ENCODE measurements at places on chromosomes 3 and 15.

- no peak for DNase-seq
Observed at GRCh38 chr3:160473221-160473620, 23.6 kb upstream of the TRIM59 start.

- DNase-seq, result no peak
Observed at GRCh38 chr3:106299300-106300098, 430.7 kb upstream of the CBLB start.

DNA sequence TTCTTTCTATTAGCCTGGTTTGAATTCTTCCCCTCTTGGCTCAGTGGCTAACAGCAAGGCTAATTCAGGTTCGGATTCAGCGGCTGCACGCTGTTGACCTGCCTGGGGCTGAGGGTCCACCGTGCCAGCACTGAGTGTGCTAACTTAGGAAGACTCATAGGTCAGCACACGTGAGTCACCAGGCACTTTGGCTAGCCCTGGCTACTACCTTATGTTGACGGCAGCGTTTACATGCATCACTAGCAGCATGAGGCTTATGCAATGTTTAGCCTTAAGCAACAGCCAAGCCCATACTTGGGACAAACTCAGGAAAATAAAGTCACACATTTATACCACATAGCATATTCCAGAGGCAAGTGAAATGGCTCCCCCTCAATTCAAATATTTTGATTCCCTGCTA lies 137.7 kb downstream of the RAB11A start:
- DNase-seq, result no peak

GRCh38 chr3:194112120-194113106 lies 23.5 kb upstream of the HES1 start:
- DNase-seq, result no peak

DNA sequence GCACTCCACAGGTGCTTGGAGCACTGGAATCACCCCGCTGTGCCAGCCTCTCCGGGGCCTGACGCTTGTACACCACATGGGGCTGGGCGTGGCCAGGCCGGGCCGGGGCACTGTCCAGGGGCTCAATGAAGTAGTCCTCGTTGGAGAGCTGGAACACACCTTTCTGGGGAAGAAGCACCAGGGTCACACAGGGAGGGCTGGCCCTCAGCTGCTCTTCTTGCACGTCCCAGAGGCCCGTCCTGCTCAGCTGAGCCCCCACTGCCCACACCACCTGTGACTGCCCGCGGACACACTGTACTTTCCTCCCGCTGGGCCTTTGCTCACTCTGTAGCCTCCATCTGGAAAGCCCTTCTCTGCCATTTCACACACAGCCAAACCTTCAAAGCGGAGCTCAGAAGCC lies 13.3 kb downstream of the ADAMTS7 start:
- DNase-seq, result no peak

- DNase-seq, result no peak
Observed at GRCh38 chr3:100810671-100811070, 101.4 kb downstream of the TFG start.

GRCh38 chr3:106047221-106047620 lies 178.4 kb upstream of the CBLB start:
- DNase-seq, result no peak

DNA sequence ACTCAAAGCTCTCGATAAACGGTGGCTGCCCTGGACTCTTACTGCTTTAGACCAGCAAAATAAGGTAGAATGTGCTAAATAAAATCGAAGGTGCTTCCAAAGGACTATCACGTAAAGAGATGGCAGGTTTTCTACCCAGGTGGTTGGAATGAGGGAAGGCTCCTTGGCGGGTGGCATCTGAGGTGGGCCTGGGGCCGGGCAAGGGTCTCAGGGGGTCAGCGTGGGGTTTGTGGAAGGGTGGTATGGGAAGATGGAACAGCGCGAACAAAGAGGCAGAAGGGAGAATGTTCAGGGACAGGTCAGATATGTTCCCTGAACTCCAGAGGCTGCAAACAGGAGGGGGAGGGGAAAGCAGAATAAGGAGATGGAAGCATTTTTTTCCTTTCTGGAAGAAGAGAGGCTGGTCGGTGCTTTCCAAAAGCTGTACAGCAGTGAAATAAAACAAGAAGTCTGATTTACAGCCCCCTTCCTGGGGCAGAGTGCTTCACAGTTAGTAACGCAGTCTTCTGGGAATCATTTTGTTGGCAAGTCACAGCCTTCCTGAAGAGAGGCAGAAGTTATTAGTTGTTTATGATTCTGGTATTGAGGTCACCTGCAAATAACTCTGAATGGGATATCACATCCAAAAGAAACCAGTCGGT lies 58.3 kb upstream of the ATG7 start:
- no peak for DNase-seq

DNA sequence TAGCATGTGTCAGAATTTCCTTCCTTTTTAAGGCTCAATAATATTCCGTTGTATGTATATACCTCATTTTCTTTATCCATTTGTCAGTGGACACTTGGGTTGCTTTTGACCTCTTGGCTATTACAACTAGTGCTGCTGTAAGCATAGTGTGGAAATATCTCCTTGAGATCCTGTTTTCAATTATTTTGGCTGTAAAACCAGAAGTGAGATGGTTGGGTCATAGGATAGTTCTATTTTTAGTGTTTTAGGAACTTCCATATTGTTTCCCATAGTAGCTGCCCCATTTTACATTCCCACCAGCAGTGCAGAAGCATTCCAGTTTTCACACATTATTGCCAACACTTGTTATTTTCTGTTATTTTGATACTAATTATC lies 70.4 kb upstream of the C15orf39 start:
- DNase-seq, result no peak

DNA sequence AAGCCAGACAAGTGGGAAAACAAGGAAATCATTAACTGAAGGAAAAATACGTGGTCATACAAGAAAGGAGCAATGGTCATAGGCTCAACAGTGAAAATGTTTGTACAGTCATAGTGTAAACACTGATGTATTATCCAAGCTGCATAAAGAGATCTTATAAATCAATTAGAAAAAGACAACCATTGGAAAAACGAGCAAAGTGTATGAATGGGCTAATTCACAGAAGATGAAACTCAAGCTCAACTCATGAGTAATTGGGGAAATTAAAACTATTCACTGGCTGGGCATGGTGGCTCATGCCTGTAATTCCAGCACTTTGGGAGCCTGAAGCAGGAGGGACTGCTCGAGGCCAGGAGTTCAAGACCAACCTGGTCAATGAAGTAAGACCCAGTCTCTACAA lies 6.4 kb upstream of the IGF2BP2 start:
- no peak for DNase-seq

DNA sequence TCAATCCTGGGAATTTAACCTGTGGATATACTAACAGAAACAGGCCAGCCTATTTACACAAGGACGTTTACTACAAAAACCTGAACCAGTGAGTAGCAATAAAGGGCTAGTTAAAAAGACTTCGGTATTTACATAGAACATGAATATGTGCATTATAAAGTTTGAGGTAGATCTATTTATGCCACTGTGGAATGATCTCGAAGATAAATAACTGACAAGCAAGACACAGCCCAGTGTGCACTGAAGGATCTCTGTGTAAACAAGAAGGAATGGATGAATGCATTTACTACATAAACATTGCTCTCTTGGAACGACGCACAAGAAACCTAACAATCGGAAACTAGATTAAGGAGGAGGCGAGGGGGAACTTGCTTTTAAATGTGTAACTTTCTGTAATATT lies 132.0 kb upstream of the NSMCE3 start:
- DNase-seq, result no peak

- DNase-seq, result no peak
Observed at GRCh38 chr3:64344721-64345207, 119.5 kb upstream of the PRICKLE2 start.

DNA sequence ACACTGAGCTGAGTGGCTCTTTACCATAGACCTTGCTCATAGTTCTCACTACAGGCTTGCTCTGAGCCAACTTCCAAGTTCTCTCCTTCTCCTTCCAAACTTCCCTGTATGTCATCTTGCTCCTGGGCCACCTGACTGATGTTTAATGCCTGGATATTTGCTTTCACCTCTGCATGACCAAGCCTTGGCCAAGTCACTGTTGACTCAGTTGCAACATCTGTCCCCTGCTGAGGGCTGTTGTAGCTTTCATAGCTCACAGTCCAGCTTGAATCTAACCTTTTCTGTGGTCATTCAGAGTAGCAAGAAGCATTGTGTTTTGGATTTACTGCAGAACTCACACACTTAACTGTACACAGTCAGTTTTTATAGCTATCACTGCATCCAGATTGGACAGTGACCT lies 171.8 kb upstream of the ROPN1 start:
- no peak for DNase-seq

GRCh38 chr15:79204886-79205675 lies 77.4 kb upstream of the ANKRD34C start:
- DNase-seq, result no peak

DNA sequence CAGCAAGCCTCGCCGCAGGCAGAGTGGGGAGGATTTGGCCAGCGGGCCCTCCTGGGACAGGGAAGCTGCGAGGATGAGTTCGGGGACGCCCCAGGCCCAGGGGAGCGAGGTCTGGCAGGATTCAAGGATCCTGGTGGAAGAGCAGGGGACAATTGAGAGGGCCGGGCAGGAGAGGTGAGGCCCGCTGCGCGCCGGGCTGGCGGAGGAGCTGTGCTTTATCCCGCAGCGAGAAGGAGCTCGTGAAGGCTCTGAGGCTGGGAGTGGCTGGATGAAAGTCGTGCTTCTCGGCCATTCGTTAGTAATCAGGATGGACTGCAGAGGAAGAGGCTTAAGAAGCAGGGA lies 3.6 kb downstream of the SLC51A start:
- no peak for DNase-seq

DNA sequence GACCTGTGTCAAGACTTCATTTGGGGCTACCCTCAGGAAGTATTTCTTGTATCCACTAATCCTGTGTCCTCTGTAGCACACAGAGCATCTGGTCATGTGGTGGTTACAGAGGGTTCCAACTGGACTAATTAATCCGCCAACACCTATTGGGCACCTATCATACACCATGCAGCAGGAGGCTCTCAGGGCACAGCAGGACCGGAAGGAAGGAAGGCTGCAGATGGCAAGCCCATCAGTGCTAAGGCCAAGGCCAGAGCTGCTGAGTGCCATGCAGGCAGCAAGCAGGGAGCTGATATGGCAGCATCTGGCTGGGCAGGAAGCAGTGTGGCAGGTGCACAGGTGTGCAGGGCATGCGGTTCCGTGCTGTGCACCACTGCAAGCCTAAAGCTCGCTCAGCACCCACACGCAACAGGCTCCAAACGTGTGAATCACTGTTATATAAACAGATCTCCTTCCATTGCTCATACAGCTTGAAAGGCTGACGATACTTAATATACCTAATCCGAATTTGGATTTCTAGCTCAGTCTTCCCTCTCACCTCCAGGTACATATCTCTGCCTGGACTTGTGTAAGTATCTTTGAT lies 64.4 kb upstream of the SNRPA1 start:
- DNase-seq, result no peak

DNA sequence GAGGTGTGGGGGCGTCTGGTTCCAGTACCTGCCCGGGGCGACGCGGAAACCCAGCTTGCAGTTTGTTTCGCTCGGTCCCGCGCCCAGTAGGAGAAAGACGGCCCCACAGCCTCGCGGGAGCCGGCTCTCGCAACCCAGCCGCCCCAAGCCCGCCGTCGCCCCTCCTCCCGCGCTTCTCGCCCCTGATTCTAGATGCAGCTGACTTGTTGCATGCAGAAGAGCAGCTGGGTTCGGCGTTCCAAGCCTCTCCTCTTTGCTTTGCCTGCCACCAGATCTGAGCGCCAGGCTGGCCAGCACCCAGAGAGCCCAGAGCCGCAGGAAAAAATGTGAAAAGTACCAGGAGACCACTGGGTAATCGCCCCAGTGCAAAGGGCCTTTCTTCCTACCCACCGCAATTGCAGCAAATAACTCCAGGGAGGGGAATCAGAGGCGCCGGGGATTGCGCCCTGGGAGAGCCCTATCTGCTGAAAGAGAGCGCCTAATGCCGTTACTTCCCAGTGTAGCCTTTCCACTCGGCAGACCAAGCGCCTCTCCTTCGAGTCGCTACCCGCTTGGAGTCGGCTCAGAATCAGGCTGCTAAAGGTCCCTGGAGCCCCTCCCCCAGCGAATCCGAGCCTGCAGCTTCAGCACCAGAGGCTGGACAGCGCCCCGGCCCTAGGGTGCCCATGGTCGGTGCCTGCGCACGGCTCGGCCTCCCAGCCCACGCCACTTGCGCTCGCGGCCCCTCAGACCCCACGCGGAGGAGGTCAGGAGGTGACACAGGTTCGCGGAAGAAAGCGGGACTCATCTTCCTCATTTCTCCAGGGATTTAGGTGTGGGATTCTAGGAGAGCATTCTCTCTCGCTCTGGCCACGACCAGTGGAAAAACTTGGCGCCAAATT lies 15.7 kb upstream of the AEN start:
- peak; percentile 45 for DNase-seq

DNA sequence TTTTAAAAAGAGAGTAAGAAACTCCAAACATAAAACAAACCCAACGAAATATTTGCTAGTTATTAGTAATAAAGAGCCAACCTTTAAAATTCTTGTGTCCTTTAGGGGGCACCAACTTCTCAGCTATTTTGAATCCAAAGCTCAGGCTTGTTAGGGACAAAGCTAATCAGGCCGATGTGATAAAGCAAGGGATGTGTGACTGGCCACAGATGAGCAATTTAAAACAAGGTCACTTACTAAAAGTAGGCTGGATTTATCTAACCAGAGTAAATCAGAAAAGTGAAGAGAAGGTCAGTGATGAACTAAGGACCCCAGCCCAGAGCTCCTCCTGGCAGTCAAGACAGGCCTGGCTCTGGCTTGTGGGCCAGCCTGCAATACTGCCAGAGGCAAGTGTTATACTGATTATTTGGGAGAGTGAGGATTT lies 108.5 kb downstream of the CYP19A1 start:
- DNase-seq, result no peak

DNA sequence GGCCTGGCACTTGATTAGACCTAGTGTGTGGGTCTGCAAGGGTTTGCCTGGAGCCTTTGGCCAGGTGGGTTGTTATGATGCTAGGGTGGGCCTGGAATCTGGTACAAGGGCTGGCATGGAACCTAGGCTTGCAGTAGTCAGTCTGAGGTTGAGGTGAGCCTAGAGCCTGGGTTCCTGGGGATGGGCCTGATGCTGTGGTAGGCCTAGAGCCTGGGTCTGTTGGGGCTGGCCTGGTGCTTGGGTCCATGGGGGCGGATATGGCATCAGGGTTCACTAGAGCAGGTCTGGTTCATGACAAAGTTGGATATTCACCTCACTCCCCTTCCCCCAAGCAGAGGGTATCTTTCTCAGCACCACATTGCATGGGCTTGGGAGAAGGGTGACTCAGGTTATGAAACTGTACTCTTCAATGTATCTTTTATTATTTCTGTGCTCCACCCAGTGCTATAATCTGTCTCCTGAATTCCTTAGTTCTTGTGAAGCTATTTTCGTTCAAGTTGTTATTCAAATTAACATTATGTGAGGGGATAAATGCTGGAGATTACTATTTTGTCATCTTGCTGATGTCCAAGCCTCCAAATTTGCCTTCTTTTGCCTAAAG lies 274.4 kb downstream of the NFKBIZ start:
- no peak for DNase-seq

DNA sequence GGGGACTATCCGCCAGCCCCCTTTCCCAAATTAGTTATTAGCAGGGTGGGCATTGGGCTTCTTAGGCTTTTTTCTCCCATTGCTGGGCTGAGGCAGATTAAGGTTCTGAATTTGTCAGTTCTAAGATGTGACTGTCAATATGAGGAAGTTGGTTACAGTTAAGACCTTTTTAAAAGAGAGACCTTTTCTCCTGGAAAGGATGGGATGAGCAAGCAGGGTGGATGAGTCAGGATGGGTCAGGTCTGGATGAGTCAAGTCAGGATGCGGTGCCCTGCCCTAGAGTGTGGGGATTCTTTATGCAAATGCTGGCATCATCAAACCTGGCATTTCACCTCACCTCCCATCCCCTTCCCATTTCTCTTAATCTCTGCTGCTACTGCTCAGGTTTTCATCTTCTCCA lies 1.9 kb downstream of the AEN start:
- DNase-seq, result peak; percentile 54

GRCh38 chr15:28165791-28166190 lies 66.7 kb upstream of the OCA2 start:
- DNase-seq, result no peak
